ENCODE measurements at places on chromosomes 13 and 19.
A peak's percentile ranks its signal among the peaks of the same experiment; 100 is the strongest.

DNA sequence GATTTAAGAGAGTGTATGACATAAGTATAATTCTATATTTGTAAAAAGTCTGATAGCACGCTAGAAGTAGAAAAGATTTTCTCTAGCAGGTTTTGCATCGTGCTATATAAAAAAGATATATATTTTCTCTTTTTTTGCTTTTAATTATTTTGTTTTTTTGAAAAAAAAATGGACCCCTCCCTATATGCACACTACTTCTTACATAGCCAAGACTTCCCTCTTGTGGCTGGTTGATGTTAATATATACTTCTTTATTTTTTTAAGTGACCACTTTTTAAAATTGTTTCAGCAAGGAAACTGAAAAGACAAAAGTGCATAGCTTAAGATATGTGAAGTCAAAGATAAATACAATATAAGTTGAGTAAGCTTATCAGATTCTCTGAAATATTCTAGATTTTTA, 1202.8 kb downstream of the DIAPH3 start:
- no peak overlapping the region for H3K4me3 ChIP-seq
- no peaks in the 10 kb centered on the region for H3K36me3 ChIP-seq
- H3K4me1 ChIP-seq, result peaks cover 4% of the 10 kb centered on the region
- H3K27me3 ChIP-seq, result no peaks in the 10 kb centered on the region
- H3K27ac ChIP-seq, result no peak overlapping the region

DNA sequence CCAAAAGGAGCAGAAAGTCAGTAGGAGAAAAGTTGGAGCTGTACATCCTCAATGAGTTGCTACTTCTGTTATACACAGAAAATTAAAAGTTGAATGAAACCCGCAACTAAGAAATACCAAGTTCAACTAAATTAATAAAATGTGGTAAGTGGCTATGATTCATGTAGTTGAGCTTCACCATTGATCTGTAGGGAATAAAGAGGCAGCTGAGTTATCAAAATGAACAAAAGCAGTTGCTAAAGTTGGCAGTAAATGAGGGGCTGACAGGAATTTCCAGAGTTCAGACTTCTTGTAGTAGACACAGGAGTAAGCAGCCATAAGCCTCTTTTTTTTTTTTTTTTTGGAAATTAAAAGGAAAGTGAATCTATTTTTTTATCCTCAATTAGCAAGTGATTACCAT, 234.6 kb downstream of the POSTN start:
- no peaks in the 10 kb centered on the region for H3K36me3 ChIP-seq
- no peaks in the 10 kb centered on the region for H3K4me1 ChIP-seq
- H3K27ac ChIP-seq, result no peak overlapping the region
- no peak for DNase-seq
- H3K27me3 ChIP-seq, result no peaks in the 10 kb centered on the region

DNA sequence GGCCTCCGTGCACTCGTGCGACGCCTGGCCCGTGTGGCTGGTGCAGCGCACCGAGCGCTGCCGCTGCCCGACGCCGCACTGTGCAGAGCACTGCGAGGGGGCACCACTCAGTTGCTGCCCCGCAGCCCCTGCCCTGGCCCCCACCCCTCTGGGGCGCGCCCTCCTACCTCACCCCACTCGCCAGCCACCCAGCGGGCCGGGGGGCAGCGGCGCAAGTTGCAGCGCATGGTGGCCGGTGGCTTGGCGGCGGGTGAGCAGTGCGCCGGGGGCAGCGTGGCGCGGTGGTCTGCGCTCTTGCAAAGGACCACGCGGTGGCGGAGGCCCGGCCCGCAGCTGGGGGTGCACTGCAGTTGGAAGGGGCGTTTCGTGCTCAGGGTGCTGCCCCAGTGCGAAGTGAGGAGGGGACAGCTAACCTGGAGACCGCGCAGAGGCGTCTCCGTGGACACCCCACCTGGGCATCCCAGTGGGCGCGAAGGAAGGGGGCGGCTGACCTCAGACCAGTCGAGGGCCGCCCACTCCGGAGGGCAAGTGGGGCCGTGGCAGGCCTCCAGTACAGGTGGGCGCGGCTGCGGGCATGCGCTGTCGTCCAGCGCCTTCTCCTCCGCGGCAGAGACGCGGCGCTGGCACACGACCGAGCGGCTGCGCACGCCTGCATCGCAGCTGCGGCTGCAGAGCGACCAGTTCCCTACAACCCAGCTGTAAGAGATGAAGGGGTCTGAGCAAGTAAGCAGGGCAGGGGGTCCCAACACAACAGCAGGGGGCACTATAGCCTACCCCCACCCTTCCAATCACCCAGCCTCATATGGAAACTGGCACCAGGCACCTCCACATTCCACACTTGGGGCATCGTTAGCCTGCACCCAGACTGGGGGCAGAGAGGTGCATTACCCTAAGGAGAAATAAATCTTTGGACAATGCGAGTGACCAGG, 8.0 kb upstream of the MYO1F start:
- no peak overlapping the region for H3K27ac ChIP-seq
- no peak overlapping the region for H3K4me3 ChIP-seq
- DNase-seq, result no peak
- no peaks in the 10 kb centered on the region for H3K4me1 ChIP-seq

GRCh38 chr13:75811361-75811760, 175.2 kb downstream of the LMO7 start:
- H3K4me1 ChIP-seq, result peaks cover 3% of the 10 kb centered on the region
- no peak overlapping the region for H3K4me3 ChIP-seq
- no peak for DNase-seq
- no peaks in the 10 kb centered on the region for H3K27me3 ChIP-seq
- H3K27ac ChIP-seq, result no peak overlapping the region
- H3K36me3 ChIP-seq, result no peaks in the 10 kb centered on the region

DNA sequence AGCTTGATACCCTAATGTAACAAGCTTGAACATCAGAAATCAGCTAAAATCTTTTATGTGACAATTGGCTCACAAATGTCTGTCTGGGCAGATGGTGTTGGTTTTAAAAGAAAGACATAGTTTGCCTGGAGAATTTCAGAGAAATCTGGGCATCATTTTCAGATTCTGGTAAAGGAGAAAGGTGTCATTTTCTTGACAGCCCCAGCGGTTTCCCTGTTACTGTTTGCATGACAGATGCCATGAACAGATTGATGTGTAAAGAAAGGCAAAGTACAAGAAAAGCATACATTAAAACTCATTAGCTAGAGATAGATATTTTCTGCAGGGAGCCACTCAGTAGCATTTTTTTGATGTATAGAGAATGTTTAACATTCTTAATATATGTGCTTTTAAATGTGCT, 987.9 kb downstream of the OLFM4 start:
- no peaks in the 10 kb centered on the region for H3K4me1 ChIP-seq
- H3K36me3 ChIP-seq, result no peaks in the 10 kb centered on the region
- no peak overlapping the region for H3K4me3 ChIP-seq
- H3K27me3 ChIP-seq, result no peaks in the 10 kb centered on the region
- H3K27ac ChIP-seq, result no peak overlapping the region

DNA sequence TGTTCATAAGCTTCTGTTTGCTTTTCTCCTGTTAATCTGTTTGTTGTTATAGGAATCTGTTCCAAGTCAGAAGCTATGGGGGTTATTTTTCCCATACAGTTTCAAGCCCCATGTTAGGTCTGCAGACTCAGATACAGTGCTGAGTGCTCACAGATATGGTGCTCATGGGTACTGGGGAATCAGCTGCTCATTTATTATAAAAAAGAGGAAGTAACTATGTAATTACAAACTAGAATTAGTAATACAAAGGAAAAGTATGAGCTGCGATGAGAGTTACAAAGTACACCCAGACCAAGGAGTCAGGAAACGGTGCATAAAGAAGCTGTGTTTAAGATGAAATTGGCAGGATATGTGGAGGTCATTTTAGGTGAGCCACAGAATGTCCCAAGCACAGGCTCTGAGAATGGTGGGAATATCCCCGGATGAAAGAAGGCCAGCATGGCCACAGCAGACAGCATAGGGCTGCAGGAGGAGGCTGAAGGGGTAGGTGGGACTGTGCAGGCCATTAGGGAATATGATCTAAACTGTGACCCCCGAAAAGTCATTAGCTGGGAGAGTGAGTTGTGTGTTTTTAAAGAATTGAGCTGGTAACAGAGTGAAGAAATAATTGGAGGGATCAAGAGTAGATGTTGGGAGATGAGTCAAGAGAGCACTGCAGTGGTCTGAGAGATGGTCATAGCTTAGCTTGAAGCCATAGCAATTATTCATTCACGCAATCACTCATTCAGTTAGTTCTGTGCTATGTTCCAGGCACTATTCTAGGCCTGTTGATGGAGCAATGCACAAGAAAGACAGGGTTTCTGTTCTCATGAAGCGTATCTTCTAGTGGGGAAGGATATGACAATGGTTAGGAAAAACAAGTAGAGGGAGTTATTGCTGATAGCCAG, 177.4 kb upstream of the UBL3 start:
- no peaks in the 10 kb centered on the region for H3K36me3 ChIP-seq
- H3K4me1 ChIP-seq, result peaks cover 6% of the 10 kb centered on the region
- H3K4me3 ChIP-seq, result no peak overlapping the region
- DNase-seq, result no peak

- H3K4me3 ChIP-seq, result no peak overlapping the region
- H3K27me3 ChIP-seq, result peaks cover 13% of the 10 kb centered on the region
Observed at GRCh38 chr19:29896802-29897201, 45.2 kb upstream of the URI1 start.

- peaks cover 4% of the 10 kb centered on the region for H3K27me3 ChIP-seq
- H3K4me3 ChIP-seq, result no peak overlapping the region
- no peak for DNase-seq
- H3K36me3 ChIP-seq, result no peaks in the 10 kb centered on the region
Observed at GRCh38 chr13:101845245-101846020, 393.0 kb downstream of the ITGBL1 start.

- peaks cover 8% of the 10 kb centered on the region for H3K4me1 ChIP-seq
- no peaks in the 10 kb centered on the region for H3K27me3 ChIP-seq
- no peak overlapping the region for H3K27ac ChIP-seq
Observed at GRCh38 chr13:113805431-113806103, 46.5 kb downstream of the TMEM255B start.

DNA sequence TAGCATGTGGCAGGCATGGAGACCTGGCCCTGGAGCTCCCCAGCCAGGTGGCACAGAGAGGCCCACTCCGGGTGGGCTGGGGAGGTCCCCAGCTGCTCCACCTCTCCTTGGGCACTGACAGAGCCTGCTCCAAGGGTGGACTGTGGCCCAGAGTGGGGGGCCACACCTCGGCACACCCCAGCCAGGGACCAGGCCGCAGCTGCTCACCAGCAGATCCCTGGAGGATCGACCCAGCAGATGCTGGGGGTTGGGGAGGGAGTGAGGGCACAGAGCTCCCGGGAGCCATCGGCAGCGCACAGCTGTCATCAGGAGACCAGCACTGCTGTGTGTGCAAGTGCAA, 72.0 kb upstream of the KCTD15 start:
- peaks cover 25% of the 10 kb centered on the region for H3K27me3 ChIP-seq
- H3K4me1 ChIP-seq, result peaks cover 6% of the 10 kb centered on the region
- no peak overlapping the region for H3K4me3 ChIP-seq

DNA sequence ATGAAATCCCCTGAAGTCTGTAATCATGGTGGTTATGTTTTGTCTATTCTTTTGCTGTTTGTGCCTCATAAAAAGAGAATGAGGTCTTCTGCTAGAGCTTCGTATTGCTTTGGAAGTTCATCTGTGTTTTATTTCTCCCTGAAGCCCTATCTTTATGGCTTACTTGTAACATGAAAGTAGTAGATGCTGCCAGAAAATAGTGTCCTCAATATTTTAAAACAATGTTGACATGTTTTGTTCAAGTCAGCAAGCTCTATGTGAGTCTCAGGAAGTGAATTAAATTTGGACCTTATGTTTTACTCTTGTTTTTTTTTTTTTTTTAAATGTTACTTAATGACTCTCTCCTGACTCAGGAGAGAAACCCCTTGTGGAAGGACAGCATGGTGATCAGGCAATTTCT, 130.5 kb downstream of the B3GLCT start:
- no peaks in the 10 kb centered on the region for H3K27me3 ChIP-seq
- DNase-seq, result no peak
- peaks cover 5% of the 10 kb centered on the region for H3K36me3 ChIP-seq
- peaks cover 61% of the 10 kb centered on the region for H3K4me1 ChIP-seq
- peak overlapping the region; percentile 49 for H3K4me3 ChIP-seq

GRCh38 chr19:50340331-50340730, 11.2 kb upstream of the KCNC3 start:
- H3K36me3 ChIP-seq, result peaks cover 71% of the 10 kb centered on the region
- H3K27me3 ChIP-seq, result no peaks in the 10 kb centered on the region
- peaks cover 6% of the 10 kb centered on the region for H3K4me1 ChIP-seq
- H3K4me3 ChIP-seq, result no peak overlapping the region
- no peak for DNase-seq
- no peak overlapping the region for H3K27ac ChIP-seq

- H3K36me3 ChIP-seq, result peaks cover 25% of the 10 kb centered on the region
- no peak overlapping the region for H3K4me3 ChIP-seq
- no peaks in the 10 kb centered on the region for H3K27me3 ChIP-seq
- H3K4me1 ChIP-seq, result peaks cover 10% of the 10 kb centered on the region
- no peak for DNase-seq
Observed at GRCh38 chr13:45142440-45143345, 22.4 kb downstream of the GTF2F2 start.

- no peak overlapping the region for H3K4me3 ChIP-seq
- no peaks in the 10 kb centered on the region for H3K36me3 ChIP-seq
- H3K27me3 ChIP-seq, result peaks cover 7% of the 10 kb centered on the region
- H3K27ac ChIP-seq, result no peak overlapping the region
- H3K4me1 ChIP-seq, result peaks cover 9% of the 10 kb centered on the region
Observed at GRCh38 chr13:30510811-30511371, 45.2 kb upstream of the HMGB1 start.

All from nephron progenitor cell (in vitro differentiated cells).